COR-L47 (cell line): ENCODE measurements at places on chromosomes 4 and X.

DNA sequence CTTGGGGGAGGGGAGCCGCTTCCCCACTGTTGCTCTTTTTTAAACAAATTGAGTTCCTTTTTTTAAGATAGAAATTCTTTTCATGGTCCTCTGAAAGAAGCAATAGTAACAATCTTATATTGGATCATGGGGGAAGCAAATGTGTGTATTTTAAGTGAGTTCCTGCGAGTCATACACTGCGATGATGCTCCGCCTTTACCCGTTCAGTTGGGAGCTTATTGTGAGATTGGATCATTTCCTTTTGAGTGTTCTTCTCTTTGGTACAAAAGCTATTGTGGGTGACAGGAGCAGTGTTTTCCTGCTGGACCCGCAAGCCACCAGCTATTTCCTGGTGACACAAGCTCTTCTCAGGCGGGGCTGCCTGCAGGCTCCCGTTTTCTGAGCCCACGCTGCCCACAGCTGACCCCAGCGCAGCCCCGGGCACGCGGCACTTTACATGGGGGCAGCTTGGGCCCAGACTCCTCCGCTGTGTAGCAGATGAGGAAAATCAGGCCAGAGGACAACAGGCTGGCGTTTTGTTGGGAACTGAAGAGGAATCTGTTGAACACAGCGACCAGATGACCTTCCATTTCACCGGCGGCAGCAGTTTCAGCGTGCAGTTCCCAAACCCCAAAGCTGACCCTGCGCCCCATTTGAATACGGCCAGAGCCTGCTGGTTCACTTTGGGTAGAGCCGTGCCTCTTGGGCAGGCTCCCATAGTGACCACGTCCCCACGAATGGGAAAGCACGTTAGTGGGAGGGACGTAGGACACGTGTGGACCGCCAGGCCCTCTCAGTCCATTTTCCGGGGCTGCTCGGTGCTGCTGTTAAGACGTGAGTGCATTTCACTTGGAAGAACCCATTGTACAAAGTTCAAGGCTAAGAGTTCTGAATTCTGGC is 12.2 kb downstream of the TADA2B start:
- no peak for DNase-seq

- DNase-seq, result peak; percentile 32
Observed at GRCh38 chr4:51843309-51844152, 578 bp downstream of the DCUN1D4 start.

GRCh38 chr4:165541851-165542459 is 163.1 kb downstream of the CPE start:
- DNase-seq, result no peak

- no peak for DNase-seq
Observed at GRCh38 chrX:56385336-56385735, 153.2 kb downstream of the KLF8 start.

- DNase-seq, result no peak
Observed at GRCh38 chr4:137451172-137451825, 81.0 kb downstream of the PCDH18 start.

- DNase-seq, result no peak
Observed at GRCh38 chrX:24264383-24264782, 49.5 kb downstream of the SUPT20HL2 start.

GRCh38 chr4:98318521-98318920 is 57.3 kb downstream of the RAP1GDS1 start:
- no peak for DNase-seq

DNA sequence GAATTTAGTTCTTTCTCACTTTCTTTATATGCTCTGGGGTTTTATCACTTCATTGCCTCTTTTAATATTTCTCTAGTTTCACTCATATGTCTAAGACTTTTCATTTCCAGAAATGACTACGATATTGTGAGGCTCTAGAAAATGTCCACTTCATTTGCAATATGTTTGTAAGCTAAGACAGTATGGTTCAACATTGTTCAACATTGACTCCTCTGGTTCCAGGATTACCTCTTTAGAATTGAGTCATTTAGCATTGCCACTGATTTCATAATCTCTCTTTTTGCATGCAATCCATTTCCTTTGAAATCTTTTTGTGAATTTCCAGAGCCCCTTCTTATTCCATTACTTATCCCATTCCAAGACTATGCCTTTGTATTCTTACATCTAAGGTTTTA is 32.3 kb downstream of the BBS12 start:
- no peak for DNase-seq
